Aorta (tissue), 5 donors: ENCODE measurements at places on chromosomes 1 and 21. TPM values are rescaled to one million over a fixed set of nuclear protein-coding genes. Genes with fewer than 3 reads are reported as not detected.

The DIRAS3 gene
- total RNA-seq, result 2.1 TPM

The OR10J1 gene
- not detected for total RNA-seq

DNA sequence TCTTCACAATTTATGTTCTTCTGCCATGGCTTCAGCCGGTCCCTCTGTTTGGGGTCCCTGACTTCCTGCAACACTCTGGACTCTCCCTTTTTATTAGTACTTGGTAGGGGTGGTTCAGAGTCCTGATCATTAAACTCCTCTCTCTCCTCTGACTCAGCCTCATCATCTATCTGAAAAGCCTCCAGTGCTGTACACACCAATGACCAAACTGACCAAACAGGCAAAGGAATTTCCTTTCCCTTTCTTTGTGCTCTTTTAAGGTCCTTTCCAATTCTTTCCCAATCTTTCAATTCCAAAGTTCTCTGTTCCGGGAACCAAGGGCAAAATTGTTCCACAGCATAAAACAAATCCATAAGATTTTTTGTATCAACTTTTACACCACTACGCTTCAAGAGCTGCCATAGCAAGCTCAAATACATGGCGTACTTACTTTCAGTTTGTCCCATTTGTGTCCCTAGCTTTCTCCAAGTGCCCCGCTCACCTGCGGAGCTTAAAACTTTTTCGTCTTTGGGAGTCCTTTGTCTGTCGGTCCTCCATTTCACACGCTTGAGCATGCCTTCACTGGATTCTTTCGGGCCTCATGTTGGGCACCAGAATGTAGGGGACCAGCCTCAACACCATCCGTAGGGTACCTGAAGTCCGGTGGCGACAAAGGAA is 9.6 kb downstream of the DAP3 start:
- no peak for DNase-seq
- H3K27me3 ChIP-seq, result no peaks in the 10 kb centered on the region
- H3K36me3 ChIP-seq, result no peaks in the 10 kb centered on the region
- no peak overlapping the region for H3K4me3 ChIP-seq
- H3K4me1 ChIP-seq, result no peaks in the 10 kb centered on the region

GRCh38 chr1:36585569-36586548 is 103.1 kb upstream of the CSF3R start:
- no peaks in the 10 kb centered on the region for H3K4me1 ChIP-seq
- no peaks in the 10 kb centered on the region for H3K36me3 ChIP-seq
- no peak overlapping the region for H3K27ac ChIP-seq
- no peaks in the 10 kb centered on the region for H3K27me3 ChIP-seq
- no peak overlapping the region for H3K4me3 ChIP-seq

The RAB7B gene
- 1.7 TPM for total RNA-seq

DNA sequence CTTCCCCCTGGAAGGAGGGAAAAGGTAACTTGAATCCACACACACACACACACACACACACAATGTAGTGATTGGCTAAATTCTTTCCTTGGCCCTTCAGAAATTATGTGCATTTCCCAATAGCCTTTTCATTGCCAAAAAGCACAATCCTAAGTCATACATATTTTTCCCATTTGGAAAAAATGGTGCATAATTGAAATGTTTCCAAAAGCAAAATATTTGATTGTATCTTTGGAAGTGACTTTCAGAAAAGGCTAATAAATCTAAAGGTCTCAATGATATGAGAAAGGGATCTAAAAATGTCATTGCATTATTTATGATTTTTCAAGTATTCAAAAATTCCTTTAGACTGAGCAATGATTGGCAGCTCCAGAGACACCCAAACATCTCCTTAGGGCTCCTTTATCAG is 43.5 kb upstream of the NEK7 start:
- peak overlapping the region; percentile 57 for H3K27ac ChIP-seq
- no peaks in the 10 kb centered on the region for H3K27me3 ChIP-seq
- no peak overlapping the region for H3K4me3 ChIP-seq
- no peaks in the 10 kb centered on the region for H3K36me3 ChIP-seq

- peak overlapping the region; percentile 69 for H3K4me3 ChIP-seq
- no peaks in the 10 kb centered on the region for H3K4me1 ChIP-seq
- no peaks in the 10 kb centered on the region for H3K27me3 ChIP-seq
- no peak overlapping the region for H3K27ac ChIP-seq
Measured at GRCh38 chr1:11059155-11059967, 457 bp downstream of the SRM start.

DNA sequence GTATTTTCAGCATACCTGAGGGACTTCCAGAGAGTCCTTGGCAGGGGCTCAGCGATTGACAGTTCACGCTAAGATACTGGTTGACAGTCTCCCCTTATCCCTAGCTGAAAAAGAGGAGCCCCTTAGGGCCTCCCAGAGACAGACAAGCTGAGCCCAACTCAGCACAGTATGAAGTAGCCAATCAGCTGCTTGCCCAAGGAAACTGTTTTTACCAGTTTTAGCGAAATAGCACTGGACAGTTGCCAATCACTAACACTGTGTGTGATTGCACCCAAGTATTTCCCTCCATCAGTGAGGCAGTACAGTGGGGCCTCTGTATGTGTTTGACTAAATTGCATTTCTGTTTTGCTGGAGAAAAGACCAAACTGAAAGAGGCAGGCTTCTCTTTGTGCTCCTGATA is 27.0 kb downstream of the KHDRBS1 start:
- H3K4me1 ChIP-seq, result no peaks in the 10 kb centered on the region
- peaks cover 10% of the 10 kb centered on the region for H3K36me3 ChIP-seq
- no peak overlapping the region for H3K4me3 ChIP-seq
- no peak for DNase-seq
- H3K27ac ChIP-seq, result no peak overlapping the region

- no peaks in the 10 kb centered on the region for H3K36me3 ChIP-seq
- no peaks in the 10 kb centered on the region for H3K27me3 ChIP-seq
- peaks cover 5% of the 10 kb centered on the region for H3K4me1 ChIP-seq
- H3K27ac ChIP-seq, result no peak overlapping the region
Measured at GRCh38 chr1:19605967-19606366, 38.1 kb upstream of the NBL1 start.

- no peaks in the 10 kb centered on the region for H3K4me1 ChIP-seq
- no peaks in the 10 kb centered on the region for H3K36me3 ChIP-seq
- no peaks in the 10 kb centered on the region for H3K27me3 ChIP-seq
- DNase-seq, result no peak
- H3K4me3 ChIP-seq, result no peak overlapping the region
Measured at GRCh38 chr1:34167389-34167788, 2.4 kb upstream of the CSMD2 start.

GRCh38 chr1:94160811-94161210 is 39.9 kb upstream of the ABCA4 start:
- H3K4me1 ChIP-seq, result peaks cover 3% of the 10 kb centered on the region
- no peaks in the 10 kb centered on the region for H3K36me3 ChIP-seq
- H3K4me3 ChIP-seq, result no peak overlapping the region

The FNBP1L gene
- 28.6 TPM for total RNA-seq

GRCh38 chr21:45611296-45611695 is 32.2 kb upstream of the PCBP3 start:
- no peak overlapping the region for H3K4me3 ChIP-seq
- no peaks in the 10 kb centered on the region for H3K27me3 ChIP-seq
- H3K36me3 ChIP-seq, result no peaks in the 10 kb centered on the region
- no peaks in the 10 kb centered on the region for H3K4me1 ChIP-seq
- DNase-seq, result no peak

DNA sequence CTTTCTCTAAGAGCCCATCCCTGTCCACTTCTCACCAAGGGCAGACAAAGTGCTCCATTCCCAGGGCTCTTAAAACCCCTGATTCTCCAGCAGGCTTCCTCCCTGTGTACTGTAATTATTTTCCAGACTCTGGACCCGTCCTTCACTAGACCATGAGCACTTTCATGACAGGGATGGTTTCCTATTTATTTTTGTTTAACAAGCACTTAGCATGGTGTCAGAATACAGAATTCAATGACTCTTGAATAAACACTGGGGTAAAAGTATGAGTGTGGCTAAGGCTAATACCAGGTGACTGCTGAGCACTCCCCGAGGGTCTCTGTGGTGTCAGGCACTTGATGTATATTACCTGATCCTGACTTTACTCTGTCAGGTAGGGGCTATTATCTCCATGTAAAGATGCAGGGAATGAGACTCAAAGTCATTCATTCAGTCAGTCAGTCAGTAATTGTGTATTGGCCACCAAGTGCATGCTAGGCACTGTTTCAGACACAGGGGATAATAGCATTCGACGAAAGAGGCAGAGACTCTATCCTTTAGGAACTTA is 47.2 kb downstream of the C1orf21 start:
- H3K27me3 ChIP-seq, result no peaks in the 10 kb centered on the region
- no peak for DNase-seq
- no peaks in the 10 kb centered on the region for H3K36me3 ChIP-seq
- no peak overlapping the region for H3K4me3 ChIP-seq

The KCNJ9 gene
- not detected for total RNA-seq

- no peak overlapping the region for H3K27ac ChIP-seq
- peak; percentile 68 for DNase-seq
- no peaks in the 10 kb centered on the region for H3K36me3 ChIP-seq
- H3K4me1 ChIP-seq, result no peaks in the 10 kb centered on the region
Measured at GRCh38 chr1:73044241-73045036, 762.1 kb upstream of the NEGR1 start.

The CD34 gene
- total RNA-seq, result 195 TPM

The GUCA2B gene
- total RNA-seq, result not detected

The UMODL1 gene
- total RNA-seq, result not detected

GRCh38 chr1:110714374-110714995 is 39.7 kb upstream of the KCNA3 start:
- no peaks in the 10 kb centered on the region for H3K27me3 ChIP-seq
- H3K36me3 ChIP-seq, result no peaks in the 10 kb centered on the region
- DNase-seq, result no peak

GRCh38 chr1:160083968-160084770 is 2.8 kb downstream of the KCNJ9 start:
- DNase-seq, result peak; percentile 82
- H3K27ac ChIP-seq, result no peak overlapping the region
- H3K27me3 ChIP-seq, result no peaks in the 10 kb centered on the region
- no peaks in the 10 kb centered on the region for H3K4me1 ChIP-seq
- no peak overlapping the region for H3K4me3 ChIP-seq

DNA sequence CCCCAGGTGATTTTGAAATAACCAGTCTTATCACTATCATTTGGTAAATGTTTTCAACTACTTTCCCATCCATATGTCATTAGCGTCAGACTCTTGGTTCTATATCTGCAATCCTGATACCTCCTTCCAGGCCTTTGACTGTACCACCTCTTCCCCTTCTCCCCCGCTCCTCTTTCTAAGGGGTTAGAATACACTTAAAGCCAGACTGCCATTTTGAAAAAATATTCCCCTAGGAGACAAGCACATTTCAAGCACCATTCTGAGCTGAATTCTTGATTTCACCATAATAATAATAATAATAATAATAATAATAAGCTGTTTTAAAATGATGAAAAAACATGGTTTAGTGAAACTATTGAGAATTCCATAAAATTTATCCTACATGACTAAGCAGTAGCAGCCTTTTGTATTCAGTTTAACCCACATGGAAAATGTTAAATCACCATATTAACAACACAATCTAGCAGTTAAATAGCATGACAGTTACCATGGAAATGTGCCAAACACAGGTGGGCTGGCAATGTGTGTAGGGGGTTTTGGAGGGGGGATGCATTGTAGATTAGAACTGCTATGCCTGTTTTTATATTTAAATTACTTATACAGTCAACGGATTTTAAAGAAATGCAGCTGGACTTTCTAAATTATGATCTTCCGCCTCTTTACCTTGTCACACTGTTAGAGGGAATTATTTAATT is 480.2 kb upstream of the DEPDC1 start:
- no peak overlapping the region for H3K27ac ChIP-seq
- H3K4me3 ChIP-seq, result no peak overlapping the region
- no peak for DNase-seq
- H3K36me3 ChIP-seq, result no peaks in the 10 kb centered on the region
- H3K27me3 ChIP-seq, result no peaks in the 10 kb centered on the region

- no peaks in the 10 kb centered on the region for H3K27me3 ChIP-seq
- no peak overlapping the region for H3K4me3 ChIP-seq
- H3K4me1 ChIP-seq, result no peaks in the 10 kb centered on the region
- no peaks in the 10 kb centered on the region for H3K36me3 ChIP-seq
Measured at GRCh38 chr1:204975021-204975420, 68.0 kb upstream of the CNTN2 start.

DNA sequence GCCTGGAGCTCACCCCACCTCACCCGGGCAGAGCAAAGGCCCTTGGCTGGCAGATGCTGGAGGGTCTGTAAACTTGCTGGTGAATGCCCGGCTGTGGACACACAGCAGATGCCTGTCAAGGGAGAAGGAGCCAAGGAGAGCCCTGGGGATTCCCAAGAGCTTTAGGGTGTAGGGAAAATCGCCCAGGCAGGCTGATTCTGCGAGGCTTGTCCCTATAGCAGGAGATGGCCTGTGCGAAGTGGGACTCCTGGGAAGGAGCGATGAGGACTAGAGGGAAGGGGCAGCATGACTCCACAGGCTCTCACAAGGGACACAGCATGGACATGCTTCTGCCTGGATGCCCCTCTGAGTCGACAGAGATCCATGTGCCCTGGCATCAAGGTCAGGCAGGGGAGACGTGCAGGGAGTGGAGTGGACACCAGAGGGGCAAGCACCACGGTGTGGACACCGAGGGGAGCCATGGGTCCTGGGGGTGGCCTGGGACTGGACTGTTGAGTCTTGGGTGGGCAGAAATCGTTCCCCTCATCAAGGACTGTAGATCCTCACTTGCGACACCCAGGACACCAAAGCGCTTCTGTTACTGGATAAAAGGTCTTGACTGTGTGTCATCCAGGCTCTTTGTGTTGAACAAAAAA is 71.4 kb upstream of the ABCG1 start:
- no peak overlapping the region for H3K4me3 ChIP-seq
- H3K4me1 ChIP-seq, result no peaks in the 10 kb centered on the region
- H3K36me3 ChIP-seq, result no peaks in the 10 kb centered on the region
- DNase-seq, result no peak

DNA sequence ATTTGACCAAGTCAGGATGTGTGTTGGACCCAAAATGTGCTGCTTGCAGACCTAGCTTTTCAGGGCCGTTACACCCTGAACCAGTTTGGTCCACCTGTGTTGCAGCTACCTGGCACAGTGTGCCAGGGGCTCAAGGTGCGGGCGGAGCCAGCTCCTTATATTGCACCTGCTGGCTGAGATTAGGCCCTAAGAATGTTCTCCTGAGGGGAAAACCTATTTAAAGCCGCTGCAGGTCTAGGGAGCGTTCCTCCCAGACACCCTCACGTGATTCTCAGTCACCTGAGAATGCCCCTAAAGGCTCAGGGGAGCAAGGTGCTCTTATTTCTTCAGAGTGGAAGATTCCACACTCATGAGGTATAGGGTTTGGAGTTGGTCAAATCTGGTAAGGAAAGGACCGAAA is 12.0 kb downstream of the GSTM3 start:
- no peaks in the 10 kb centered on the region for H3K4me1 ChIP-seq
- H3K27me3 ChIP-seq, result no peaks in the 10 kb centered on the region
- no peaks in the 10 kb centered on the region for H3K36me3 ChIP-seq
- DNase-seq, result no peak
- no peak overlapping the region for H3K27ac ChIP-seq
